ENCODE measurements at places on chromosomes 4 and X. TPM values are rescaled to one million over a fixed set of nuclear protein-coding genes. Genes with fewer than 3 reads are reported as not detected.

The ERAS gene
- polyA plus RNA-seq = 0.24 TPM

The ATOH1 gene
- not detected for polyA plus RNA-seq

The MUC7 gene
- polyA plus RNA-seq = 0.09 TPM

The PAGE1 gene
- not detected for polyA plus RNA-seq

The CYBB gene
- 10.5 TPM for polyA plus RNA-seq

The LINC00632 gene
- 14.9 TPM for polyA plus RNA-seq

The MAGED2 gene
- 641 TPM for polyA plus RNA-seq

The GLOD5 gene
- polyA plus RNA-seq = 0.79 TPM

The IL2 gene
- polyA plus RNA-seq = not detected

The DOCK11 gene
- polyA plus RNA-seq = 19.4 TPM

The RHOXF1 gene
- 3.5 TPM for polyA plus RNA-seq

The NXF2B gene
- 0.80 TPM for polyA plus RNA-seq

The RNF128 gene
- 12.0 TPM for polyA plus RNA-seq

The ASB9 gene
- polyA plus RNA-seq = 14.5 TPM

The OSTC gene
- polyA plus RNA-seq = 250 TPM
